ENCODE measurements at places on chromosomes 2 and 18. TPM values are rescaled to one million over a fixed set of nuclear protein-coding genes. Genes with fewer than 3 reads are reported as not detected.

NOL4 gene
- 0.74 TPM for total RNA-seq

LYG2 gene
- total RNA-seq = not detected

PROKR1 gene
- total RNA-seq = 1.5 TPM

NYAP2 gene
- not detected for total RNA-seq

AMER3 gene
- total RNA-seq = 0.59 TPM

CKAP2L gene
- total RNA-seq = 18.8 TPM

AGBL5 gene
- total RNA-seq = 58.3 TPM

C2orf81 gene
- total RNA-seq = 2.4 TPM

RTKN gene
- total RNA-seq = 87.1 TPM

DNAH6 gene
- total RNA-seq = 0.09 TPM

GALNT13 gene
- total RNA-seq = 6.7 TPM

NDC80 gene
- total RNA-seq = 38.5 TPM

GREB1 gene
- total RNA-seq = 15.3 TPM

MLPH gene
- total RNA-seq = 3.4 TPM

COL6A3 gene
- 0.66 TPM for total RNA-seq
